ENCODE measurements at places on chromosomes 16 and 17.

GRCh38 chr16:8436931-8437330, 153.4 kb downstream of the TMEM114 start:
- no peak for DNase-seq

- DNase-seq: no peak
Measured at GRCh38 chr16:49049191-49049590, 232.4 kb downstream of the CBLN1 start.

GRCh38 chr16:67013823-67014633, 14.9 kb upstream of the CBFB start:
- DNase-seq: peak; percentile 72

- no peak for DNase-seq
Measured at GRCh38 chr17:18959845-18960240, 7.9 kb downstream of the SLC5A10 start.

GRCh38 chr16:58345574-58346354, 46.5 kb upstream of the GINS3 start:
- no peak for DNase-seq

DNA sequence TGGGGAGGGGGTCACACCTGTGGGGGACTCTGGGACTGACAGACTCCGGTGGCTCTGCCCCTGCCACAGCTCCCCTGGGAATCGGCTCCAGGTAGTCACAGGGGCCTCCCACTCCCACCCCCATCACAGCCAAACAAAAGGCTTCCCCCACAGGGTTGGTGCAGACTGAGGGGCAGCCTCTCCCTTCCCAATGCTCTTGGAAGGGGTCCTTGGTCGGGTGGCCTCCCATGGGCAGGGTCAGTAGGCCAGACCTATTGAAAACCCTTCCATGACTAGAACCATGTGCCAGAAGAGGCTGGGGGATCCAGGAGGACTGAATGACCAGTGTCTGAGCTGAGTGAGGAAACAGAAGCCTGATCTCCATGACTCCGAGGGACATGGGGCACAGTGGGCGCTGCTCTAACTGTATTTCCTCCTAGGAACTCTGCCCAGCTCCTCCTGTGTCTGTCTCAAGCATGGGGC, 28.6 kb downstream of the TK2 start:
- DNase-seq: no peak

GRCh38 chr16:74564451-74564984, 42.4 kb downstream of the GLG1 start:
- DNase-seq: no peak

DNA sequence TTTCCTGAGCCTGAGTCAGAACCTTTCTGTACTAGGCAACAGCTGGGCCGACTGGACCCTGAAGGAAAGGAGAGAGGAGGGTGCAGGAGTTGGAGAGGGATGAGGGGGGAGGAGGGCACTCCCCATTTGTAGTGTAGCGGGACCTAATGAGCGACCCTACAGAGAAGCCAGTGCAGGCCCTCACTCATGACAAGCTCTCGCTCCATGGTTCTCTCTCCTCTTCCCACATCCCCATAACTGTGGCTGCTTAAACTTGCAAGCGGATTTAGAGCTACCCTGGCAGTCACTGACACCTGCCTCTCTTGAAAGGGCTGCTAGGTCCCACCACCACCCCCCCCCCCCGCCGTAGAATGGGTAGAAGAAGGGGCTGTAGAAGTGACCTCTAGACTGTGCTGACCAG, 14.5 kb downstream of the NKD1 start:
- DNase-seq: no peak

DNA sequence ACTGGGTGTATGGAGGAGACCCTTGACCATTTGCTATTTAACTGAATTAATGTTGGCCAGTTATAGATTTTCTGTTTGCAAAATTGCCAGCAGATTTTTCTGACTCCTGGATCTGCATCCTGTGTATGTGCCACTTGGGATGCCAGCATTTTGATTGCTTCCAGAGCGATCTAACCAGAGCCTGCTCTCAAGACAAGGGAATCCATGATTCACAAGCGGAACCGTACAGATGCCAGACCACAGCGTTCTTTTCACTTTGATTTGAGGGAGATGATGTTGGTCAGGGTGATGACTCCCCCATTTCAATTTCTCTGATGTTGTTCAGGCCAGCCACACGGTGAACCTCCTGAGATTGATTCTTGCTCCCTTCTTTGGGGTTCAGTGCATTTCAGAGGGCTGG, 228.7 kb downstream of the CDH13 start:
- DNase-seq: no peak

GRCh38 chr17:8469964-8470363, 34.3 kb downstream of the NDEL1 start:
- peak; percentile 94 for DNase-seq

DNA sequence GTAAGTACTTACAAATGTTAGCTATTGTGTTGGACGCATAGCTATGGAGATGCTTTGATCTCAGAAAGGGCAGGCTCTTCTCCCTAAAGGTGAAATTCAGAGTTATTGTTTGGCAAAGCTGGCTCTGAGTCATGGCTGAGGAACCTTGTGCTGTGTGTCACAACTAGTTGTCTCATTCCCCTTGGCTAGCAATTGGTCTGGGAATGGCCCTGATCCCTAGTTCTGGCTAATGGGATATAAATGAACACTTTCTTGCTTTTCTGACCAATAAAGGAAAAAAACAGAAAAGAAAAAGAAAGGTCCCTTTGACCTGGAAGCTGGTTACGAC, 210.6 kb downstream of the MAP2K4 start:
- DNase-seq: no peak

DNA sequence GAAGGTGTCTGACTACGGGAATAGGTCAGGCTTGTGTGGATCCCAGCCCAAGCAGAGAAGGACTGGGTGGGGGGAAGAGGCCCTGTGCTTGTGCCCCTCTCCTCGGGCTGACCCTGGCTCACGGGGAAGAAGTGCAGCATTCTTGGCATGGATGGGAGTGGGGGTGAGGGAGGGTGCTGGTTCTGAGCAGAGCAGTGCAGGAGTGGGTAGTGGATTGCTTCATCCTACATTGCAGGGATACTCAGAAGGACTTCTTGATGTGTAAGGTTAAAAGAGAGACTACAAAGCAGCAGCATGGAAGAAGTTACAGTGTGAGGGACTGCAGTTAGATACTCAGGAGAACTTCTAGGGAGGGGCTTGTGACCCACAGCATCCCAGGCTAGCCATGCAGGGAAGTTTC, 2.1 kb downstream of the ARHGAP23 start:
- DNase-seq: no peak

DNA sequence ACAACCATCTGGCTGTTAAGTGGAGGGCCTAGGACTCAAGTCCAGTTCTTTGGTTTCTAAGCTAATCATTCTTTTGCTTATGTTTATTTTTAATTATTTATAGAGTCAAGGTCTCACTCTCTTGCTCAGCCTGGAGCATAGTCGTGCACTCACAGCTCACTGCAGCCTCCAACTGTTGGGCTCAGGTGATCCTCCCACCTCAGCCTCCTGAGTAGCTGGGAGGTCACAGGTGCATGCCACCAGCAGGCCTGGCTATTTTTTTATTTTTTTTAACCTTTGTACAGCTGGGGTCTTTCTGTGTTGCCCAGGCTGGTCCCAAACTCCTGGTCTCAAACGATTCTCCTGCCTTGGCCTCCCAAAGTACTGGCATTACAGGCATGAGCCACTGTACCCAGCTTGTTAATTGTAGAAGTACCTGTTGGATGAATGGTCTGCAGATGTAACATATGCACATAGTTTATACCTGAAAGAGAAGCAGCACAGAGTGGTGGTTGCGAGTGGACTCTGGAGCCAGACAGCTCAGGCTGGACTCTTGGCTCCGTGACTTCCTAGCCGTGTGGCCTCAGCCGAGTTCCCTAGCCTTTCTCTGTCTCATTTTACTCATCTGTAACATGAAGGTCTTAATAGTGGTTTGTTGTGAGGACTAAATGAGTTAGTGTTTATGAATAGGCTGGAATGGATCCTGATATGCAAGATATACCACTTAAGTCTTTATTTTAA, 337.5 kb downstream of the SNX29 start:
- DNase-seq: no peak

- no peak for DNase-seq
Measured at GRCh38 chr17:67500261-67500660, 123.2 kb downstream of the PITPNC1 start.

DNA sequence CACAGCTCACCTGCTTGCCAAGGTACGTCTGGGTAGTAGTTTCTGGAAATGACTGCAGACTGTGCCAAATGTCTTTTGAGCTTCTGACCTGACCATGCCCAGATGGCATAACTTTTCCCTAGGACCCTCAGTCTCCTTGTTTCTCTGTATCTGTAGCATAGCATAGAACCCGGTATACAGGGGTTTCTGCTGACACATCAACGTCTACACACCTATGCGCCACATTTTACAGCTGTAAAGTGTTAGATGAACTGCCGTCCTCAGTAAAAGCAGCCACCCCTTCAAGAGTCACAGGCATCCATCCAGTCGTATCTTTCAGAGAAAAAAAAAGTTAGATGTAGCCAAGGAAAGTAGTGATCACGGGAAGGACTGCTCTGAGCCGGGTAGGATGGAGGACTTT, 17.4 kb downstream of the KCTD2 start:
- DNase-seq: no peak

- DNase-seq: no peak
Measured at GRCh38 chr16:12010388-12011251, 34.1 kb downstream of the SNX29 start.

DNA sequence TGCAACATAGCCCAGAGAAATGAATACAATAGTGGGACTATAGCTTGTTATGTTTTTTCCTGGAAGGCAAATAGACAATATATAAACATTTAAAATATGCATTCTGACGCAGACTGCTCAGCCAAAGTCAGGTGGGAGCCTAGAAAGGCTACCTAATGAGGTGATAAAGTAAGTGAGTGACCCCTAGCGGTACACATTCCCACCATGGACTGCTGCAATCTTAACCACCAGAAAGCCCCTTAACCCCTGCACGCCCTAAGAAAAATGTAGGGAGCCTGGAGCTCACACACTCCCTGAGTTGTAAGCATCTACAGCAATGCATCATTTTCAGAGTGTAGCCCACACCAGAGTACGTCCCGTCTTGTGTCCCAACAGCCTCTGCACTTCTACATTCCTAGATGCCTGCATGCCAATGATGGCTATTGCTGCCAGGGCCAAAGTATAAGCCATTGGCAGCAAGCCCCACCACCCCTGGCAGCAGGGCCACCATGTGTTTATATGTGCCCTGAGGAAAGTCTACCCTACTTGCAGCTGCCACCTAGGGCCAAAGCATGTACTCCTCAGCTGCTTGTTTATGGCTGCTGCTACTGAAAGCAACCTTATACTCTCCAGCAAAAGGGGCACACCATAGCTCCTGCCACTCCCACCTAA, 127.6 kb downstream of the KIF2B start:
- DNase-seq: peak; percentile 57

- DNase-seq: no peak
Measured at GRCh38 chr16:66603537-66604375, 748 bp upstream of the CMTM3 start.

DNA sequence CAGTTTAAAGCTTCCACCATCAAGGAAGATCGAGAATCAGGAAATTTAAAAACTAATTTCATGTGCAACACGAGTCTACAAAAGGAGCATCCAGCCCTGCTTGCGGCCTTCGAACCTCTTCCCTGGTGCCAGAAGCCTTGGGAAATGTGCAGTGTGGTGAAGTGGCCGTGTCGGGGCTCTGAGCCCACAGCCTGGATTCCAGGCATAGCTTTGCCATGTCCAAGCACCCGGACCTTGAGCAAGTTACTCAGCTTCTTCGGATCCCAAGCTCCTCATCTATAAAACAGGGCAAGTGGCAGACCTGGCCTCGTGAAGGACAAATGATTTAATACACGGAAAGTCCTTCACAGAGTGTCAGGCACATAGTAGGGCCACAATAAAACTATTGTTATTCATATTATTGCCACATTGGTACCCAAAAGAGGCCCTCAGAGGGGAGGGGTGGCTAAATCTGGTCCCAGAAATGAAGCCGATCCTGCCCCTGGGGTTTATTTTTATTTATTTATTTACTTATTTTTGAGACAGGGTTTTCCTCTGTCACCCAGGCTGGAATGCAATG, 34.8 kb downstream of the COTL1 start:
- no peak for DNase-seq

DNA sequence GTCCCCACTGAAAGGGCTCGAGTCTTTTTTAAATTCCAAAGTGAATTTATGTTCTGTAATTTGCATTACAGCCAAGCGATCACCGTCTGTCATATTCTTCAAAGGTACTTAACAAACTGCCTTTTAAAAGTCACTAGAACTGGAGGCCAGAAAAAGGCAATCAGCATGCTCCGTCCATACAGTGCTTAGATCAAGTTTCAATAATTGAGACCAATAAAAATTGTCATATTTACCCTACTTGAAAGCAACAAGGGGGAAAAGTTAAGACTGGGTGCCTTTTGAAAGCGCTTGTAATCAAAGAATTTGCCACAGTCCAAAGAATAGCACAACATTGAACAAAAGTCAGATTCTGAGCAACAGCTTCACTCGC, 9.0 kb upstream of the ZFHX3 start:
- DNase-seq: no peak

DNA sequence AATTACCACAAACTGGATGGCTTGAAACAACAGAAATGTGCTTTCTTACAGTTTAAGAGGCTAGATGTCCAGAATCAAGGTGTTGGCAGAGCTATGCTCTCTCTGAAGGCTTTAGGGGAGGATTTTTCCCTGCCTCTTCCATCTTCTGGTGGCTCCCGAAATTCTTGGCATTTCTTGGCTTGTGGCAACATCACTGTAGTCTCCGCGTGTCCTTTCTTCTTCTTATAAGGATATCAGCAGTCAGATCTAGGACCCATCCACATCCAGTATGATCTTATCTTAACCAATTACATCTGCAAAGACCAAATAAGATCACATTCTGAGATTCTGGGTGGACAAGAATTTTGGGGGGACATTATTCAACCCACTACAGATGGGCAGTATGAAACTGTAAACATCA, 119.2 kb upstream of the PMFBP1 start:
- no peak for DNase-seq

- DNase-seq: peak; percentile 86
Measured at GRCh38 chr16:11743308-11744074, 834 bp upstream of the TXNDC11 start.
